ENCODE measurements at places on chromosomes 11 and 22. TPM values are rescaled to one million over a fixed set of nuclear protein-coding genes. Genes with fewer than 3 reads are reported as not detected.

The OR51B4 gene
- polyA plus RNA-seq = 0.21 TPM

The THY1 gene
- not detected for polyA plus RNA-seq

The PGGHG gene
- 152 TPM for polyA plus RNA-seq

The SHANK3 gene
- not detected for polyA plus RNA-seq

The CSF2RB gene
- 22.0 TPM for polyA plus RNA-seq

DNA sequence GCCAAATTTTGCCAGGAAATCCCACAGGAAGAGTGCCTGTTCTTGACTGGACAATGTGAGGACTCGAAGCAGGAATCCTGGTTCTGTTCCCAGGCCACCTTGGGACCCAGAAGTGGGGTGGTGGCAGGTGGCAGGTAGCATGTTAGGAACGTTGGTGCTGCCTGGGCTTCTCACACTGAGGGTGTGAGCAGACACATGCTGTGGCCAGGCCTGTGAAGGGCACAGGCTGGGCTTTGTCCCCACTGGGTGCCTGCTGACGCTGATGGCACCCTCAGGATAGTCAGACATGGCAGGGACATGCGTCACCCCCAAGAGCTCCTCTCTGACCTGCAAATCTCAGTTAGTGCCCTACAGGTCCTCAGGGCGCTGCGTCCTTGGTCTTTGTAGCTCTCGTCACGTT, 21.1 kb upstream of the NECTIN1 start:
- DNase-seq = peak; percentile 17
- no peaks in the 10 kb centered on the region for H3K36me3 ChIP-seq
- H3K4me3 ChIP-seq = no peak overlapping the region
- H3K4me1 ChIP-seq = peaks cover 32% of the 10 kb centered on the region
- no peak overlapping the region for H3K27ac ChIP-seq

- peaks cover 7% of the 10 kb centered on the region for H3K27me3 ChIP-seq
- H3K27ac ChIP-seq = no peak overlapping the region
- peaks cover 10% of the 10 kb centered on the region for H3K4me1 ChIP-seq
- H3K4me3 ChIP-seq = peak overlapping the region; percentile 56
Measured at GRCh38 chr11:5809122-5809519, 397 bp downstream of the OR52N2 start.

DNA sequence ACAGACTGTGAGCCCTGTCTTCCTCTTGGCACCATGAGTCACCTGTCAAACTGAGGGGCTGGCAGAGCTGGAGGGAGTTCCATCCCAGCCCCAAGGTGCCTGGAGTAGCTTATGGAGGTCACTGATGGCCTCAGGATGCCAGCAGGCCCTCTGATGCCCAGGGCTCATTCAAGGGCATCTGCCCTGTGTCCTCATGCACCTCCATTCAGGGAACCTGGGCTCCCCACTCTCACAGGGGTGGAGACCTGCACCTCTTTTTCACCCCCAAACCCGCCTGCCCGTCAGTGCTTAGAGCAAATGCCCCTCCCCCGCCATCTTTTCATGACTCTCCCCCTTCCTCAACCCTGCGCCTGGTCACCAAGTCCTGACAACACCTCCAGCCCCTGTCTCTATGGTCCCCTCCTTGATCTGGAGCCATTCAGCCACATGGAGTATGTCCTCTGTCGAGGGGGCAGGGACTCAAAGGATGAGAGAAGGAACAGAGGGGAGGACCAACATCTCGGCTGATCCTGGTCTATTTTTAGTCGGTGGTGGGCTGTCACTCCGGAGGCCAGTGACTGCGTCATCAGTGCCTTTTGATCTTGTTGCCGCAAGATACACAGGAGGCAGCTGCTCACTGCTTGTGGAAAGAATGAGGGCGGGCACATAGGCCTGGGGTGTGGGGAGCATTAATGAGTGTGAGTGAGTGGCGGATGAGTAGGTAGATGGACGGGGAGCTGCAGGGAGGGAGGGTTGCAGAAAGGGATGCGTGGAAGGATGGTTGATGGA, 72.2 kb downstream of the CDKN1C start:
- H3K27ac ChIP-seq = no peak overlapping the region
- no peaks in the 10 kb centered on the region for H3K27me3 ChIP-seq
- peaks cover 6% of the 10 kb centered on the region for H3K4me1 ChIP-seq
- H3K4me3 ChIP-seq = no peak overlapping the region
- no peak for DNase-seq
- H3K36me3 ChIP-seq = no peaks in the 10 kb centered on the region

DNA sequence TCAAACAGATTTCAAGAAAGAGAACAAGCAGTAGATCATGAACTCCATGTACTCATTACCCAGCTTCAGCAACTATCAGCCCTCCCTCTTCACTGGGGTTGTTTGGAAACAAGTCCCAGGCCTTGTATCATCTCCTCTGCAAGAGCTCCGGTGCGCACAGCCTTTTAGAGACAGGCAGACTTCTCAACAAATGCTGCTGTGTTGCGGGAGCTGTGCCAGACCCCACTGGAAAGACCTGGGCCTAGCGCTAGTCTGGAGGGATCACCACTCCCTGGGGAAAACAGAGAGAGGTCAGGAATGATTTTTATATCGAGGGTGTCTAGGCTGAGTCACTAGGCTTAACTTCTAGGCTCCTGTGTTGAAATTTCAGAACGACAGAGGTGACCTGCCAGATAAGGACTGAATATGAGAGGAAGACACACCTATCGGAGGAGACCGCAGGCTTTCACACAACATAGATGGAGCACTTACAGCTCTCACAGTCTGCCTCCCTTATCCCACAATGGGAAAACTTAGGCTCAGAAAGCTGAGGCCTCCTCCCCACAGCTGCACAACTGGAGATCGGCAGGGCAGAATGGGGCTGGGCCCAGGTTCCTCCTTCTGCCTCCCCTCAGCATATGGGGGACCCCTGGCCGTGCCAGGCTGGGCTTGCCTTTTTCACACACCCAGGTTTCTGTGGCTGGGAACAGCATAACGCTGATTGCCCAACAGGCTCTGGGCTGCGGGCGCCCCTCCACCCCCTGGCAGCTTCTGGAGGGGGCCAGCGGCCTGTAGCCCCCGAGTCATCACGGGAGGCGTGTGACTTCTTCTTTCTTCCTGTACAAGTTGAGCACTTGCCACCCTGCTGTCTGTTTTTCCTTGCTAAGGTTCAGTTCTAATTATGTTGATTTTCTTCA, 86.0 kb downstream of the PKNOX2 start:
- no peaks in the 10 kb centered on the region for H3K4me1 ChIP-seq
- H3K27ac ChIP-seq = no peak overlapping the region
- no peak overlapping the region for H3K4me3 ChIP-seq
- H3K27me3 ChIP-seq = no peaks in the 10 kb centered on the region
- no peaks in the 10 kb centered on the region for H3K36me3 ChIP-seq

- H3K27me3 ChIP-seq = no peaks in the 10 kb centered on the region
- no peaks in the 10 kb centered on the region for H3K36me3 ChIP-seq
- H3K4me1 ChIP-seq = no peaks in the 10 kb centered on the region
- no peak overlapping the region for H3K27ac ChIP-seq
- no peak for DNase-seq
Measured at GRCh38 chr11:119995730-119996491, 142.0 kb downstream of the TRIM29 start.

DNA sequence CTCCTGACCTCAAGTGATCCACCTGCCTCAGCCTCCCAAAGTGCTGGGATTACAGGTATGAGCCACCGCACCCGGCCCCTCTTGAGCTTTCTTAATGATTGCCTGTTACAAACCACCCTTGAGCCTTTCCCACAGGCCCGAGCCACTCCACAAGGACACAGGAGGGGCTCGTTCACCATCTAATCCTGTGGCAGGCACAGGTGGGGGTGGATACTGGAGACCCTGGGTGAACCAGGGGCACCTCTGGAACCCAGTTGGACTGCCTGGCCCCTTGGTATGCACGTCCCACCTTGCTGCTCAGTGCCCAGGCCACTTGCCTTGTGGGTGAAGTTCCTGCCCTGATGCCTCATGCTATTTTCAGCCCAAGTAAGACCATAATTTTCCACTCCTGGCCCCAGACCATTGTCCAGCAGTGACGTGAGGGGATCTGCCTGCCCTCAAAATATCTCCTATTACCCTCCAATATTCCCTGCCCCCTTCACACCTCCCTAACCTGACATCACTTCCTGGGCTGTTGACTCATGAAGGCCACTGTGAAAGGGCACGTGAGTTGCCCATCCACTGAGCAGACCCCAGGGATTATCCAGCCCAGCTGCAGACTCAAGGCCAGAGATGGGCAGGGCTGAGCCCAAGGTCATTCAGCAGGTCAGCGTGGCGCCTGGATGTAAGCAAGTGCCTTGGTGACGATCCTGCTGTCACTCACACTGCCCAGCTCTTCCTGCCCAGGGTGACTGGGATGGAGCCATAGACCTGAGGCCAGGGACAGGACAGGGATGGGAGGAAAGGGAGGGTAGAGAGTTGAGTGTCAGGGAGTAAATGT, 19.6 kb downstream of the P2RY2 start:
- H3K4me1 ChIP-seq = peaks cover 3% of the 10 kb centered on the region
- no peak overlapping the region for H3K4me3 ChIP-seq
- H3K27ac ChIP-seq = no peak overlapping the region
- no peaks in the 10 kb centered on the region for H3K27me3 ChIP-seq
- no peaks in the 10 kb centered on the region for H3K36me3 ChIP-seq
- no peak for DNase-seq

GRCh38 chr22:37127350-37127878, 17.9 kb upstream of the TMPRSS6 start:
- no peak overlapping the region for H3K27ac ChIP-seq
- no peaks in the 10 kb centered on the region for H3K27me3 ChIP-seq
- H3K4me3 ChIP-seq = no peak overlapping the region
- no peak for DNase-seq

DNA sequence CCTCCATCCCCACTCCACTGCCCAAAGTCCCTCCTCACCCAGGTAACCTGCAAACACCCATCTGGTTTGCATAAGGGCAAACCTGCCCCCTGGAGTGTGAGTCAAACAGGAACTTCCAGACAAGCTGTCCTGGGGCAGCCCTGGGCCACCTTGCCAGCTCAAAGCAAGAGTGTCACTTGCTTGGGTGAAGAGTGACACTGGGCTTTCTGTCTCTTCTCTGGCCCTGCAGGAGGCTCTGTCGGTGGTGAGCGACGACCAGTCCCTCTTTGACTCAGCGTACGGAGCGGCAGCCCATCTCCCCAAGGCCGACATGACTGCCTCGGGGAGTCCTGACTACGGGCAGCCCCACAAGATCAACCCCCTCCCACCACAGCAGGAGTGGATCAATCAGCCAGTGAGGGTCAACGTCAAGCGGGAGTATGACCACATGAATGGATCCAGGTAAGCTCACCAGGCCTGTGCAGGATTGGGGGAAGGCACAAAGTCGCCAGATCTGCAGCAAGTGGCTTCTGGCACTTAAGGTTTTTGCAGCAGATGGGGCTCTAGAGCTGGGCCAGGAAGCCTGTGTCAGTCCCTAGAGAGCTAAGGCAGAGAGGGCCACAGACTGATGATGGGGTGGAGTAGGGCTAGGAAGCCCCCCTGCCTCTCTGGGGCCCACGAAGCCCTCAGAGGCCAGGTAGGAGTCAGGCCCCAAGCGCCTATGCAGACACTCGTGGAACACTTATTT, 64.2 kb downstream of the FLI1 start:
- H3K4me1 ChIP-seq = peaks cover 70% of the 10 kb centered on the region
- peaks cover 68% of the 10 kb centered on the region for H3K36me3 ChIP-seq
- DNase-seq = peak; percentile 54
- no peaks in the 10 kb centered on the region for H3K27me3 ChIP-seq
- H3K27ac ChIP-seq = peak overlapping the region; percentile 78
- H3K4me3 ChIP-seq = peak overlapping the region; percentile 25

DNA sequence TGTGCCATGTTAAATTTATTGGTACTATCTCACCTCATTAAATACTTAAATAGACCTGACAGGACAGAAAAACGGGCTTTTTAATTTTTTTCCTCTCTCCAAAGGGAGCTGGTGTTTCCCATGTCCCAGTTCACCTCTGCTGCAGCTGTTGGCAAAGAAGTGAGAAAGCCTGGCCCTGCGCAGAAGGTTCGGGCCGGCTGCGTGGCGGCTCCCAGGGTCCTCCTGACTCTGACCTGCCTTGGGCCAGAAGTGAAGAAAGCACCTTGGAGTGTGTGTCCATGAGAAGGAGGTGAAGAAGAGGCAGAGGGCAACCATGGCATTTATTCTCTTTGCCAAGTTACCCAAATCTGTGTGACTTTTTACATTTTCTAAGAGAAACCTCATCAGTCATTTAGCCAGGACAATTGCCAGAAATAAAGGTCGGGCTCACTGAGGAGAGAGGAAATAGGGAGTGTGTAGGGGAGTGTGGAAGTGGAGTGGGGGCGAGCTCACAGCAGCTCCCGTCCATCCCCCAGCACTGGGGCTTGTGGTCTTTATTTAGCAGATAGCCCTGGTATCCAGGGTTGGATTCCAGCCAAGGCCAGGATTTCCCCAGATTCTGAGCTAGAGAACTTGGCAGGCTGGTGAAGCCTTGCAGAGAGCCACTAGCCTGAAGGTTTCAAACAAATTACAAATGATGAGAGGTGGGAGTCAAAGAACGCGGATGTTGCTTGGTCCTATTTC, 102.4 kb upstream of the CADM1 start:
- no peaks in the 10 kb centered on the region for H3K36me3 ChIP-seq
- H3K27me3 ChIP-seq = no peaks in the 10 kb centered on the region
- H3K27ac ChIP-seq = no peak overlapping the region
- no peaks in the 10 kb centered on the region for H3K4me1 ChIP-seq
- DNase-seq = no peak

DNA sequence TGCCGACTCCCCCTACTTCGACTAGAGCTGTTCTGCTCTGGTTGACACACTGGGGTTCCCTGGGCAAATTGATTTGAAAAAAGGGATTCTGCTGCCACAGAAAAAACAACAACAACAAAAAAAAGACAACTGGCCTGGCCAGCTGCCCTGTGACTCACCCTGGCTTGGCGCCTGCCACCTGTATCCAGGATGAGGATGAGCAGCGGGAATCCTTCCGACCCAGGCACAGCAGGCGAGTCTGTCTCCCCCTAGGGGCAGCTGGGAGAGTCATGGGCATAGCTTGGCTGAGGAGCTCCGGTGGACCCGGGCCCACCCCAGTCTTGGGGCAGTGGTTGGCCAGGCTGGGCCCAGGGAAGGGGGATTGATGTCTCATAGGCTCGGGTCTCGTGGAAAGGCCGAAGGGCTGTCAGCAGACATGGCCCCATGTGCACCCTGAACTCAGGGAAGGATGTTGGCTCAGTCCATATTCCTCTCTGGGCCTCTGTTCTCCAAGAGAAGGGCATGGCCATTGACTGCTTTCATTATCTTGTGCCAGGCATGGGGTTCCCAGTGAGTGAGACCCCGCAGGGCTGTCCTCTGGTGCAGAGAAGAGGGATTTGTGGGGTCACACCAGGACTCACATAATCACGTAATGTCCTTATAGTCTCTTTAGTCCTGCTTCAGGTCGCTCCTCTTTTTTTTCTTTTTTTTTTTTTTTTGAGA, 10.4 kb upstream of the SUN2 start:
- H3K4me3 ChIP-seq = no peak overlapping the region
- DNase-seq = peak; percentile 58
- H3K36me3 ChIP-seq = no peaks in the 10 kb centered on the region
- H3K4me1 ChIP-seq = peaks cover 3% of the 10 kb centered on the region

GRCh38 chr22:19962909-19963806, 21.5 kb upstream of the TXNRD2 start:
- no peaks in the 10 kb centered on the region for H3K4me1 ChIP-seq
- no peak for DNase-seq
- no peak overlapping the region for H3K27ac ChIP-seq
- no peak overlapping the region for H3K4me3 ChIP-seq

DNA sequence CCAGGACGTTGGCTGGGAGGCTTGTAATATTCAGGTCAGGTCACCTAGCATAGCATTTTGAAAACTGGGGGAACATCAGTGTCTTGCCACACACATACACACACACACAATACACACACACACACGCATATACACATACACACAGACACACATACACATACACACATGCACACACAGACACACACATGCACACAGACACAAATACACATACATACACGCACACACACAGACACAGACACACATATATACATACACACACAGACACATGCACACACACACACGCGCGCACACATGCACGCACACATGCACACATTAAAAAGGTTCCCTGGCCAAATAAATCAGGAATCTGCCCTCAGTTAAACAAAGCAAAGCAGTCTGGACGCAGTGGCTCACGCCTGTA, 12.5 kb downstream of the MYBPC3 start:
- DNase-seq = no peak
- no peaks in the 10 kb centered on the region for H3K27me3 ChIP-seq
- H3K27ac ChIP-seq = no peak overlapping the region
